ENCODE measurements at places on chromosomes 5 and 9. TPM values are rescaled to one million over a fixed set of nuclear protein-coding genes. Genes with fewer than 3 reads are reported as not detected.

LMX1B gene
- 0.28 TPM for polyA plus RNA-seq

GABRA6 gene
- not detected for polyA plus RNA-seq

KIF4B gene
- polyA plus RNA-seq, result not detected

NIPAL4 gene
- polyA plus RNA-seq, result 0.22 TPM

C9orf152 gene
- 0.36 TPM for polyA plus RNA-seq

CMYA5 gene
- polyA plus RNA-seq, result 206 TPM

DND1 gene
- not detected for polyA plus RNA-seq

AQP7 gene
- polyA plus RNA-seq, result 6.4 TPM

C9orf153 gene
- 0.22 TPM for polyA plus RNA-seq

GAPVD1 gene
- 21.2 TPM for polyA plus RNA-seq

TMEM252 gene
- polyA plus RNA-seq, result 1.8 TPM

FRRS1L gene
- polyA plus RNA-seq, result 0.76 TPM

CER1 gene
- polyA plus RNA-seq, result not detected

IFNK gene
- polyA plus RNA-seq, result not detected

TSLP gene
- polyA plus RNA-seq, result 0.43 TPM

SOX30 gene
- 0.26 TPM for polyA plus RNA-seq

ANGPTL2 gene
- polyA plus RNA-seq, result 49.4 TPM

OR5C1 gene
- polyA plus RNA-seq, result not detected

EDIL3 gene
- 13.2 TPM for polyA plus RNA-seq

TOR1B gene
- 13.6 TPM for polyA plus RNA-seq

GPRIN1 gene
- 0.75 TPM for polyA plus RNA-seq

DAB2IP gene
- 48.6 TPM for polyA plus RNA-seq

LCN6 gene
- not detected for polyA plus RNA-seq
